RCC 7860 (cell line): ENCODE measurements at places on chromosomes 7 and 10.

GRCh38 chr7:37041461-37041860, 317.2 kb upstream of the AOAH start:
- DNase-seq, result no peak

DNA sequence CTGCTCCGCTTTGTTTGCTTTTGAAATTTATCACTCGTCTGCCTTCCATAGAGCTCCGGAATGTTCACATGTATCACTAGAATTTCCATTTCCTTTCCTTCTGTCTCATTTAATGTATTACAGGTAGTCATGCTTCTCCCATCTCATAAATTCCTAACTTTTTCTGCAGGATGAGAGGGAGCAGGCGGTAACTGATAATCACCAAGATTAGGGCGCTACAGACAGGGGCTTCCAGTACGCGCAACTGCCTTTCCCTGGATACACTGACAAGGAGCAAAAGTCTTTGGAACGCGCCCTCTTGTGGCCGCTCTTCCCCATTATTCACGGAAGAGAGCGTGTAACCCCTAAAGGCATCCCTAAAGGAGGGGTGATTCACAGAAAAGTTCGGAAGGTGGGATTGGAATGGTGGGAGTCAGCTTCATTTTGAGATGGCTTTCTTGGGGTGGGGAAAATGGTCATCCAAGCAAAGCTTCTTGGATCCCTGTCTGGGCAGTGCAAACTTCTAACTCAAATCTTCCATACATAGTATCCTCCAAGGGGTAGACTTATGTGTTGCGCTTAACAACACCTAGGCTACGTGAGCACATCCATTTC, 6.5 kb downstream of the INHBA start:
- DNase-seq, result peak; percentile 83

- DNase-seq, result no peak
Observed at GRCh38 chr10:78577712-78578111, 491.1 kb upstream of the ZMIZ1 start.

DNA sequence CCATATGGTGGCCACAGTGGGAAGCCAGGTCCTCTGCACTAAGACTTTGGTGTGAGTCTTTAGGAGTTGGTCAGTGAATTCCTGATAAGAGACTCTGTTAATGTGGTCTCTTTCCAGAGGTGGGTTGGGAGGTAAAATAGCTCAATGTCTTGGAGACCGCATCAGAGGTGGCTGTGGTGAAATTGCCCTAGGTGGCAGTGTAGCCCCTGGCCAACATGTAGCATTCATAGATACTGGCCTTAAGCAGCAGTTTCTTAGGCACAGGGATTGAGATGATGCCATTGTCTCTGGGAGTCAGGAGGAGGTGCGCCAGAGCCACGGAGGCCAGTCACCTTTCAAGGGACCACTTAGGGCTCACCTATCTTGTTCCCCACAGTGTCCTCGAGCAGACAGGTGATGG, 202.8 kb downstream of the CREB5 start:
- DNase-seq, result no peak

DNA sequence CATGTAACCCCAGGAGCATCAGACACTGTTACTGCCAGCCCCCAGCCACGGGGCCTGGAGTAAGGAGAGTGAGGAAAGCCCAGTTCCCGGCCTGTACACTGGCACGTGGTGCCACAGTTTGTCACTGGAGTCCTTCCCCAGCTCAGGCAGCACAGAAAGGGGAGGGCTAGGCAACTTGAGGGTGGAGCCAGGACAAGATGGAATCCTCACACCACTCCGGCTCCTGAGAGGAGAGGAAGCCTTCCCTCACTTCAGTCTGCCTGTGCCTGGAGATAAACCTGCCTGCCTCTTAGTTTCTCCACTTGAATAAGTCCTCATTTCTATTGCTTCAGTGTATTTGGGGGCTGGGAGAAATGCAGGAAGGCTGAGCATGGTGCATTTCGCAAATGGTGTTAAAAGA, 176.0 kb downstream of the KIAA1217 start:
- no peak for DNase-seq

- DNase-seq, result no peak
Observed at GRCh38 chr7:130939321-130940095, 205.5 kb upstream of the KLF14 start.

DNA sequence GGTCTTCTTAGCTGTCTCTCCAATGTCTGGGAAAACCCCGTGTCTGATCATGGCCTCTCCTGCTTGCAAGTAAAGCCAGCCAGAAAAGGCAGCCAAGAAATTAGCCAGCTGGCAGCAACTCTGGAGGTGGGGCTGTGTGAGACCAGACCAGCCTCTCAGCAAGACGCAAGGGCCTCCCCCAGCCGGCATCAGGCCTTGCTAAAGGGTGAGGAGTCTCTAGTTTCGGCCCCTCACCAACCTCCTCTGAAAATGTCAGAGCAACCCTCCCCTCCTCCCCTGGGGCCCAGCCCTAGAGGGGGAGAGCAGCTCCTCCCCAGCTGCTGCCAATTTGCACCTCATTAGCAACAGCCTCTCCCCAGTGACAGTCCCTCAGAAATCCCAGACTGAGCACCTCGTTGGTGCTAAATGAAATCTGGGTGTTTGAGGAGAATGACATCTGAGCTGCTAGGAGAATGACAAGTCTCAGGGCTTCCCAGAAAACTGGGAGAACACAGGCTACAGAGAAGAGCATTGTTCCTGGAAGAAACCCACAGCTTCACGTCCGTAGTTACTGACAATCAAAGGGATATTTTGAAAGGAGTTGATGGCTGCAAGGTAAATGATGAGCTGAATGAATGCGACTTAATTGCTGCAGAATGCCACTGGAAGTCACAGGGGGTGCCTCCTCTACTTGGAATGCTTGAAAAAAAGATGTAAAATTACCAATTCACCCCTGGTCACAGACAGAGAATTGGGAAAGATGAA, 25.9 kb downstream of the DGKI start:
- DNase-seq, result no peak

- no peak for DNase-seq
Observed at GRCh38 chr7:149736478-149737360, 36.7 kb downstream of the ZNF467 start.

- DNase-seq, result no peak
Observed at GRCh38 chr7:157077986-157078644, 60.6 kb upstream of the UBE3C start.

DNA sequence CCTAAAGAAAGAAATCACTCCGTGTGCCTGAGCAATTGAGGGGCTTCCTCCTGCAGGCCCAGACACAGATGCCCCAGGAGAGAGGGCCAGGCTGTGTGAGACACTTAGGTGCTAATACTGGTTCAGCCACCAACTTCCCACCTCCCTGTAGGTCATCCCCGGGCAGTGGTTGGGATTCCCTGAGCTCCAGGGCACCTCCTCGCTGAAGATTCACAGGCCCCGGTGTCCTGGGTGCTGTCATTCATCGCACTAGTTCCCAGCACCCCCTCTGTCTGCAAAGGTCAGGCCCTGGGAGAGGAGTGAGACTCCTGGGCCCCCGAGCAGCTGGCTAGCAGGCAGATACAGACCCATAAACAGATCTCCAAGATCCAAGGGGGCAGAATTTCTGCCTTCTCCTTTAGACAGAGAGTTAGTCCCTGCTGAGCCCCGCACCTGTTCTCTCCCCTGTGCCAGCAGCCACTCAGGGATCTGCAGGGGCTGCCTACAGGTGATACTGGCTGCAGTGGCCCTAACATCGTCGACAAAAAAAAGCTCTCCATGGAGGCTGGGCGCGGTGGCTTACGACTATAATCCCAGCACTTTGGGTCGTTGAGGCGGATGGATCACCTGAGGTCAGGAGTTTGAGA, 38.2 kb upstream of the GTF2I start:
- DNase-seq, result no peak

GRCh38 chr7:128021366-128021765, 9.9 kb downstream of the LRRC4 start:
- peak; percentile 52 for DNase-seq

DNA sequence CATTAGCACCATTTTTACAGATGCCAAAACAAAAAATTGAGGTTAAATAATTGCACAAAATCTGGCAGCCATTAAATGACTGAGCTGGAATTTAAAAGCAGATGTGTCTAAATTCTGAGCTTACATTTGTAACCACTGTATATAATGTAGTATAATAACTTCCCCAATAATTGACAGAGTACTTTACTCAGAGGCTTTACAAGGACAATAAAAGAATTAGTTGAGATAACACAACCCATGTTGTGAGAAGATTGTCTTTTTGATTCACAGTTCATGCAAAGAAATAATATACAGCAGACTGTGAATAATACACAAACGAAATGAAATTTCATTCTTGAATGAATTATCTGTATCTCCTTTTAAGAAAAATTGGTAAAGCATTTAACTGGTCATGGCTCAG, 417.1 kb downstream of the AUTS2 start:
- DNase-seq, result no peak

DNA sequence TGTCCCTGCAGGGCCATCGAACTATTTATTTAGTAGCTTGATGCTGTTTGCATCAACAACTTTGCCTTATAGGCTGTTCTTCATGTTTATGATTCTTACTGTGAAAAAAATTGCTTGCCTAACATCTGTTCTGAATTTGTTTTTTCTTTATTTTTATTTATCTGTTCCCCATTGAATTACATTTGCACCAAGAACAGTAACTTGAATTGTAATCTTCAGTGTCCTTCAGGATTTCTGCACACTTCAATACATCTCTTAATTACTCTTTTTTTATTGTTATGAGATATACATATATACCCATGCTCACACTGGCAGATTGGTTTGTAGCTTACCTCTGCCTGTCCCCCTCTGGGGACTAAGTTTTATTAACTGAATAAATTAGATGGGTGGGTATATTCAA, 64.4 kb downstream of the TBXAS1 start:
- no peak for DNase-seq

DNA sequence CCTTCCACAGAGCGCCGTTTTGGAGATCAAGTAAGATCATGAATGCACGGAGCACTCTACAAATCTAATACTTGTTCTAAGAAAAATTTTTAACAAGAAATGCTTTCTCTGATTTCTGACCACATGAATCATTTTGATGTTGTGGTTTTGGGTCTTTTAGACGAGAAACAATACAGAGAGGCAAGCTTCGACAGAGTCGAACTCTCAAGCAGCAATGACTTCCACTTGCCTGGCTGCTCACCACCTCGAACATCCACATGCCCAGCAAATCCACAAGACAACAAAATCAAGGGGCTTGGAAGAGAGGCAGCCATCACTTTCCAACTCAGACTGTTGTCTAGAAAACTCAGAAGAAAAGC, 69.4 kb upstream of the GSDME start:
- DNase-seq, result no peak

GRCh38 chr10:78513986-78514385, 480.3 kb downstream of the RPS24 start:
- no peak for DNase-seq

- DNase-seq, result no peak
Observed at GRCh38 chr10:8088504-8088903, 34.0 kb downstream of the GATA3 start.

- DNase-seq, result no peak
Observed at GRCh38 chr10:128894641-128895040, 572.4 kb upstream of the MGMT start.

GRCh38 chr7:12056381-12056780, 154.7 kb upstream of the TMEM106B start:
- DNase-seq, result no peak

DNA sequence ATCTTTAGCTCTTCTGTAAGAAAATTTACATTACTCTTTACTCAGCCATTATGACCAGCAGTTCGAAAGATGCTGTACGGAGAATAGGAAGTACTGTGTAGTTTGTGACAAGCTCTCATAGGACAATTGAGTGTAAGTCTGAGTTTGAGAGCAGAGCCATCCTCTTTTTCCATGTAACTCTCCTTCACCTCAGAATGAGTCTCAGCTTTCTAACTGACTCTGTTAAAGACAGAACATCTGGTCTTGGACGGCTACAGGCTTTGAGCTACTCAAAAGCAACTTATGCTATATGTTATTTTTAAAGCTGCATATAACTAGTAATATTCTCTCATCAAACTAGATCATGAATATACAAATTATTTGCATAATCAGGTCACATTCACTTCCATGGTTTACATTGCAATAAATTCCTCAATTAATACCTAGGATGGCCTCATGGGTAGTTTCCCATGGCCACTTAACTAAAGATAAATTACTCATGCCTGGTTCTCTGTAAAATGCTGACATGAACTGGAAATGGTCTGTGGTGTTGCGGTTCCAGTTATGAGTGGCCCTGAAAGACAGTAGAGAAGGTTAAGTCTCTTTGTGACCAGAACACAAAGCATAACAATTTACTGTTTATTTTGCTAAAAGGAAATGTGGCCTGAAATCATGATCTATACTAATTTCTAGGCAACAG, 358.7 kb downstream of the PHF14 start:
- no peak for DNase-seq

DNA sequence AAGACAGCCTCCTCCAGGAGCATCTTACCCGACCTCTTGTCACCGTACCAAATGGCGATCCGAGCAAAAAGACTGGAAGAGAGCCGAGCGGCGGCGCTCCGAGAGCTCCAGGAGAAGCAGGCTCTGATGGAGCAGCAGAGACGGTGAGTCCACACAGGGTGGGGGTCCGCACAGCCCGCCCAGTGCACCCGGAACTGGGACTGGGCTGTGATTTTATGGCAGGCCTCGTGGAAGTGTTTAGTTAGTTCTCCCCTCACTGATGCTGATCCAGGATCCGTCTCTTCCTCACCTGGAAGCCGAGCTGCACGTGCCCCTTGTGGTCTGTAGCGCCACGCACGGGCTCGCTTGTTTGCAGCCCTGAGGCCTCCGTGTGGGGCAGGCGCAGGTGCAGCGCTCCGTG, 19.6 kb downstream of the LRRC27 start:
- no peak for DNase-seq

GRCh38 chr7:90830308-90830707, 234.2 kb downstream of the CDK14 start:
- no peak for DNase-seq

- no peak for DNase-seq
Observed at GRCh38 chr7:52925332-52925731, 110.1 kb upstream of the POM121L12 start.

GRCh38 chr10:32982911-32983909, 25.2 kb upstream of the ITGB1 start:
- DNase-seq, result peak; percentile 97

- no peak for DNase-seq
Observed at GRCh38 chr7:142785841-142786250, 15.1 kb downstream of the PRSS2 start.

- DNase-seq, result no peak
Observed at GRCh38 chr7:47588704-47589225, 6.9 kb upstream of the TNS3 start.

GRCh38 chr10:788796-789748, 99.6 kb upstream of the DIP2C start:
- peak; percentile 70 for DNase-seq

GRCh38 chr7:149444287-149444686, 16.6 kb downstream of the ZNF777 start:
- no peak for DNase-seq

- no peak for DNase-seq
Observed at GRCh38 chr7:109577265-109577664, 1007.6 kb downstream of the DNAJB9 start.

- no peak for DNase-seq
Observed at GRCh38 chr10:100826983-100827818, 81.8 kb downstream of the PAX2 start.

GRCh38 chr7:101606498-101606923, 22.6 kb downstream of the MYL10 start:
- DNase-seq, result no peak

- no peak for DNase-seq
Observed at GRCh38 chr10:13195016-13195415, 33.7 kb downstream of the MCM10 start.

- no peak for DNase-seq
Observed at GRCh38 chr10:91513598-91514424, 103.7 kb downstream of the HECTD2 start.
